ENCODE measurements at places on chromosomes 12 and 14.

GRCh38 chr12:128468926-128469325, 202.0 kb downstream of the TMEM132C start:
- no peak for DNase-seq

- no peak for DNase-seq
Observed at GRCh38 chr12:54251667-54252284, 28.1 kb downstream of the CBX5 start.

- peak; percentile 96 for DNase-seq
Observed at GRCh38 chr12:30850684-30851083, 75.9 kb upstream of the TSPAN11 start.

- DNase-seq, result no peak
Observed at GRCh38 chr12:61554268-61555008, 705.8 kb upstream of the USP15 start.

DNA sequence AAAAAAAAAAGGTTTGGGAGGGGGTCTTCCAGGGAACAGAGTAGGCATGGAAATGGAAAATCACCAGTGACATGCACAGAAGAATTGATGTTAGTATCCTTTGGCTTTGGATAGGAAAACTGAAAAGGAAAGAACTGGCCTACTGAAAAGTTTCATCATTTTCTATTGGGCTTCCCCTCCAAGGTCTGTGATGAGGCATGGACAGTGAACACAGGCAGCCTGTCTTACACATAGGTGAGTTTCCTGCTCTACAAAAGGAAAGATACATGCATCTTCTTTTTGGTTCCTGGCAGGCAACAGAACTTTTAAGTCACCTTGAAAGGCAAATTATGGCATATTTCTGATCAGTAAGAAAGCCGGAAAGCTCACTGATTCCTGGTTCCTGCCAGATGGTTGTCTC, 5.8 kb downstream of the BMAL2 start:
- no peak for DNase-seq

DNA sequence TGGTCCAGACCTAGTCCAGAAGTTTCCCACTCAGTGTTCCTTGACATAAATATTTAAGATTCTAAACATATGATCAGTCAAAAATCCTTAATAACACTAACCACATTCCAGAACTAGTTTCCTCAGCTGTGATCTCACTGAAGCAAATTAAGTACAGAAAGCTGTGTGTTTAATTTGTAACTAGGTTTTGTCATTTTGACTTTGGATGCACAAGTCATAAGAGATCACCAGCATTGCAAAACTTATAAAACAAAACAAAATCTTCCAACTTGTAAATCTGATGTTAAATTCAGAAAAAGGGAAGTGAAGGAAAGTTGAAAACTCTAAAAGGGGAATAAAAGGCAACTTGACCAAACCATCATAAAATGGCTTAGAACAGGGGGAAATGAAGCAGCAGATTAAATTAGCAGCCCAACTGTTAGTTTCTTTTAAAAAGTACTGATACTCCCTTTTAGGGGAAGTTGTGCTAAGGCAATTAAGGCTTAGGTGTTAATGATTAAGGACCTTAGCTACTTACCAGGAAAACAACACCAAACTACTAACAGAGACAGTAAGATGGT, 56.6 kb downstream of the SH2B3 start:
- no peak for DNase-seq

DNA sequence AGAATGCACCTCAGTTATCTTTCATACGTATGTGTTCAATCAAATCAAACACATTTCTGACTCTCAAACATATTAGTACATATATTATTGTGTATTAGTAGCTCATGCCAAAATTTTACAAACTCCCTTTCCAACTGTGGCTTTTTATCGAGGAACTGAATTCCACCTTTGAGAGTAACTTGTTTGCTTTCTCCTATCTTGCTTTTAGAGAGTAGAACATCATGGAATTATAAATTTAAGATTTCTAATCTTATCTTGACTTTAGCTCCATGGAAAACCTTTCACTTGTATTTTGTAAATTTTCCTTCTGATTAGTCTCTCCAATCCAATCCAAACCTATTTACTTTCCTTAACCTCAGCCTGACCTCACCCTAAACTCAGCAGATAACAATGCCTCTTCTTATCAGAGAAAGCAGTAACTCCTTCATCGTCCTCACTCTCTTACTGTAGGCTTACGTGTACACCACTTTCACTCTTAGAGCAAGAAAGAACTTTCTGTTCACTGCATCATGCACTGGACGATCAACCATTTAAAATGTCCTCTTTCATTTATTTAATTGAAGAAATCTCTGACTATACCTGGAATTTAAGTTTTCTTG, 164.5 kb downstream of the TMTC3 start:
- no peak for DNase-seq

DNA sequence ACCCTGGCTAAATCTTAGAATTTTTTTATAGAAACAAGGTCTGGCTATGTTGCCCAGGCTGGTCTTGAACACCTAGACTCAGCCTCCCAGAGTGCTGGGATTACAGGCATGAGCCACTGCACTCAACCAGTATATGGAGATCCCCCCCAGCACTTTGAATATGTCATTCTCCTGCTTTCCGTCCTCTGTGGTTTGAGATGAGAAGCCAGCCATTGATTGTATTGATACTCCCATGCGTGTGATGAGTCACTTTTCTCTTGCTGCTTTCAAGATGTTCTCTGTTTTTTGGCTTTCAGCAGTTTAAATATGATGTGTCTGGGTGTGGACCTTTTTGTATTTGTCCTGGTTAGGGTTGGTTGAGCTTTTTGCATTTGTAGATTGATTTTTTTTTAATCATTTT, 75.2 kb upstream of the DNM1L start:
- no peak for DNase-seq

GRCh38 chr12:52407918-52408317, 1.8 kb upstream of the KRT82 start:
- no peak for DNase-seq

DNA sequence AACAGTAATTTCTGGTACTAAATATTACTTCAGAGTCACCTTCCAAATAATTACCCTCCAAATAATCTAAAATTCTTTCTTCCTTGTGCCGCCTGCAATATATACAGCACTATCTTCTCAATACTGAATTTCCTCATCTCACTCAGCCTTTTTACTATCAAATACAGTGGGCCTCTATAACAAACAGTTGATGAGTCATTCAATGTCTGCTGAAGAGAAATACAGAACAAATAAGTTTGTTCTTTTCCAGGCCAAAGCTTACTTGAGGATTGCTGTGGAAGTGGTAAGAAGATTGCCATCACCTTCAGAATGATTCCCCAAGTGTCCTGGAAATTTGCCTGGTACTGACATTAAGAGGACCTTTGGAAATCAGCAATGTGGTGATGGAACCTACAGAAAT, 218.2 kb upstream of the ARHGAP5 start:
- DNase-seq, result no peak

DNA sequence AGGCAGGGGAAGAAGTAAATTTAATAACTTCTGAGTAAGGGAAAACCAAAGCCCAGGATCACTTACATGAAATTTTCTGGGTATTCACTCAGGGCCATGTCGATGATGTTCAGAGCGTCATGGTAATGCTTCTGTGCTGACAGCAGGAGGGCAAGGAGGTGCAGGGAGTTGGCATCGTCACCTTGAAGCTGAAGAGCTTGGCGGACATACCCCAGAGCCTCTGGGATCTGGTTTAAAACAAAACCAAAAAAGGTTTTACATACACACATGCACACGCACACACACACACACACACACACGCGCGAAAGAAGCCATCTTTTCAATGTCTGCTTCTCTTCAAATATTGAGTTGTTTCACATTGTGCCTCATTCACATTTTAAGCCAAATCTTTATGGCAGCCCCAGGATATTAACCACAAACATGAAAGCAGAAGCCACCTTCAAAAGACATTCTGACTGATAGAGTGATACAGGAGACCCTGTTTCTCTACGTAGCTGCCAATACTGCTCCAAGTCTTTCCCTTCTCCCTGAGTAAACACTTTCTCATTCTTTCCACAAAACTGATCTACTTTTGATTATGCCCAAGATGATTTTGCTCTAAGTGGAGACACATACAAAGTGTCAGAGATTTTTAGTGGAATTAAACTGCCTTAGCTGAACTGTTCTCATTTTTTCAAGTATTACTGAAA, 172.1 kb downstream of the TTC7B start:
- DNase-seq, result no peak

DNA sequence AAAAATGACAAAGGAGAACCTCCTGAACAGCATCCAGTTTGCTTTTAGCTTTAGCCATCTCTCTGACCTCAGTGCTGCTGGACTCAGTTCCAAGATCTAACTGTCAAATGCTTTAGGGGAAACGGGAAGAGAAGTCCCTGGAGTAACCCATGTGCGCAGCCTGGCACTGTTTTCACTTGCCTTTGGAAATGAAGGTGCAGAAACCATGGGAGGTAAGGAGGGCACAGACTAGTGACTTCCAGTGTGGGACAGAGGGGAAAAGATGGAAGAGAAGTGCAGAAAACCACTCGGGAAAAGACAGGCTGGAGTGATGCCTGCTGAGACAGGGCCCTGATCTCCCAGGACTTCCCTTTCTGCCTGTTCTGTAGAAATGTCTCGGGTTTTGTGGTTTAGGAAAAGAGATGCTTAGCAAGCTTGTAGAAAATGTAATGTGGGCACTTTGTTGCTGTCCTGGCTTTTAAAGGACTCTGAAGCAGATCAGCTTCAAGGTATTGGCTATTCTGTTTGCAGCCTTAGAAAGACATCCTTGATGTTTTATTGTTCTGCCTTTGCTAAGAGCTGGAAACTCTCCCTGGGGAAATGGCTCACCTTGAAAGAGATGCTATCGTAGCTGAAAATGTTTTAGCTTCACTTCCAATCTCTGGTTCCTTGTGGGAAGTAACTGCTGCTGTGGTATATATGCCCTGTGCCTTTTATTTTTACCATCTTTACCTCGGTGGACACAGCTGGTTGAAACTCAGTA, 124.6 kb upstream of the HIF1A start:
- no peak for DNase-seq

DNA sequence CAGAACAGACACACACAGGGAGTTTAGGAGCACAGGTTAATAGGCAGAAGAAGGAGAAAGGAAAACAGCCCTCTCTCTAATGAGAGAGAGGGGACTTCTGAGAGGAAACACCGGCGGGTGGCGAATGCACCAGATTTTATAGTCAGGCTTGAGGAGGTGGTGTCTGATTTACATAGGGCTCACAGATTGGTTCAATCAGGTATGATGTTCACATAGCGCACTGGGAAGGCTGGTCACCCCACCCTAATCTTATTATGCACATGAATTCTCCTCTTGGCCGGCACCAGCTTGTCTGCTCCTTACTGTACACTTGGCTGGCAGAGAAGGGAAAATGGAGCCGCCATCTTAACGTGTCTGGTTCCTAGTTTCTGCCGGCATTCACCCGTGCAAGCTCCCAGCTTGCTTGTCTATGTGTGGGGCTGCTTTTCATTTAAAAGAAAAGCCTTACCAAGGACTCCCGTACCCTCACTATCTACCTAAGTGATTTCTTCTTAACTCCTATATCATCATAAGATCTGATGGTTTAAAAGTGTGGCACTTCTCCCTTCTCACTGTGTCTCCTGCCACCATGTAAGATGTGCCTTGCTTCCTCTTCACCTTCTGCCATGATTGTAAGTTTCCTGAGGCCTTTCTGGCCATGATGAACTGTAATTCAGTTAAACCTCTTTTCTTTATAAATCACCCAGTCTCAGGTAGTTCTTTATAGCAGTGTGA, 15.1 kb downstream of the BCAT1 start:
- DNase-seq, result no peak

DNA sequence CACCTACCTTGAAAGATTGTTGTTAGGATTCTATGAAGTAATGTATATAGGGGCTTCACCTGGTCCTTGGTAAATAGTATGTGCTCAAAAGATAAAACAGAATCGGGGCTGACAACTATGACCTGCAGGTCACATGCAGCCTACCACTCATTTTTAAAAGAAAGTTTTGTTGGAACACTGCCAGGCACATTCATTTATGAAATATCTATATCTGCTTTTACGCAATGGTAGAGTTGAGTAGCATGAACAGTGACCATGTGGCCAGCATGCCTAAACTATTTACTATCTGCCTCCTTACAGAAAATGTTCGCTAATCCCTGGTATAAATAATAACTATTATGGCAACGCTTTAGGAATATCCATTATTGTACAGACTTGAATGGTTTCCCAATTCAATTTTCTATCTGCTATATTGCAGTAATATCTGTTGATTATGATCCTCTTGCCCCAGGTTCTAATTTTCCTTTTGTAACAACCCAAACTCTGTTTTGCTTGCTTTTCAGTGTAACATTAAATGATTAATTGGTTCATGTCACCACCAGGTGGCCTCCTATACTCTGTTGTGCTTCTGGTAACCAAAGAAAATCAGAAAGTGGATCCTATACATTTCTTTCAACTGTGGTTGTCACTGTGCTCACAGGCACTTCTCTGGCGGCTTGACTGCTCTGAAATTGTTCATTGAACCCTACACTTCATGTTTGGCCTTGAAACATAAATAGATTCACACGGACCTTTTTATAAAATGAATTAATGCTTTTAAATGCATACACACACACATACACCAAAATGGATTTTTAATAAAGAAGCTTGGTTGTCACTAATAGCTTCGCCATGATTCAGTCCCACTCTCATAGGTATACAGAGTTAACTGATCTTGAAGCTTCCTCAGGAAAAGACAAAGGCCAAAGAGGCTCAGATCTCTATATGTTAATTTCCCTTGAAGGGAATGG, 227.7 kb upstream of the NPAS3 start:
- peak; percentile 25 for DNase-seq

DNA sequence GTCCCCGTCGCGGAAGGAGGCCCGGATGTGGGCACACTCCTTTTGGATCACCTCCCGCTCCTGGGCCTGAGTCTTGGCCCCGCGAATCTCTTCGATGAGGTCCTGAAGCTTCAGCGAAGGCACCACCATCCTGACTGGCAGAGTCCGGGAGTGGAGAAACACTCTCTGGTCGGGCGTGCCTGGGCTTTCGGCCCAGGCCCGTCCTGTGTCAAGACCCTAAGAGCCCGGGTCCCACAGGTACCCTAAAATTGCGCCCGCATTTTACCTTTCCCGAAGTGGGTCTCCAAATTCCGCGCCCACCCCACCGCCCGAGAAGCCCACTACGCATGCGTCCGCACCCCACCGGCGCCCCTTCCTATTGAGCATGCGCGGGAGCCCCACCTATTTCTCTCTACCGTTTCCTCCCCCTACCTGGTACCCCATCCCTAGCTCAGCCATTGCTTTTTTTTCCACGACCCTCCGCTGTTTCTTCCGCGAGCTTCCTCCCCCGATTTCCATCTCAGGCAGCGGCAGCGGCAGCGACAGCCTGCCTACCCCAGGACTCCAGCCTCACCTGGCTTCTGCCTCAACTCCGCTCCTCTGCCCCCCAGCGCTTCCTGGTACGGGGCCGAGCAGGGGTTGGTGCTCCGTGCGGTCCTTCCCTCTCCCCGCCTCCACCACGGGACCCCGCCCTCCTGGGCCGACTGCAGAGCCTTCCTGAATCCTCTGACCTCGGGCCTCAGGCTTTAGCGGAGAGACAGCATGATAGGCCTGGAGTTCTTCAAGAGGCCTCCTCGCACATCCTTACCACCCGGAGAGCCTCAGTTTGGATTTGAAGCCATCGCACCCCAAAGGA, at the start of gene AP1G2:
TSS of gene AP1G2 (minus strand) at position 606 of the 835 bp plus-strand sequence. CDS start at position 129, 477 bp downstream.
- peak; percentile 94 for DNase-seq

DNA sequence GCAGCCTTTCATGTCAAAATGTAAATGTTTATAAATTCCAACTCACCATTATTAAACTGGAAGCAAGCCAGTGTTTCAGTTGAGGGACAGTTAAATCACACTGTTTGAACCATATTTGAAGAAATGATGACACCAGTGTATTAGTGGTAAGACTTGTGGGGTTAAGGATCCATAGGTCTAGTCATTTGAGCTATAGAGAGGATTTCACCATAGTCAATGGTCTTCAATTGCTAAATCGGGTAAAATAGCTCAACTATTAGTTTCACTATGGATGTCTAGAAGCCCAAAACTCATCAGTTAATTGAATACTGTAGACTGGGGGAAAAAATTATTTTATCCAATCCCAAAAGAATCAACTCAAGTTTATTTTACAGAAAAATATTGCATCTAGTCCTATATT, 659.1 kb downstream of the NRXN3 start:
- DNase-seq, result no peak
